ENCODE measurements at places on chromosomes 3 and 15.

DNA sequence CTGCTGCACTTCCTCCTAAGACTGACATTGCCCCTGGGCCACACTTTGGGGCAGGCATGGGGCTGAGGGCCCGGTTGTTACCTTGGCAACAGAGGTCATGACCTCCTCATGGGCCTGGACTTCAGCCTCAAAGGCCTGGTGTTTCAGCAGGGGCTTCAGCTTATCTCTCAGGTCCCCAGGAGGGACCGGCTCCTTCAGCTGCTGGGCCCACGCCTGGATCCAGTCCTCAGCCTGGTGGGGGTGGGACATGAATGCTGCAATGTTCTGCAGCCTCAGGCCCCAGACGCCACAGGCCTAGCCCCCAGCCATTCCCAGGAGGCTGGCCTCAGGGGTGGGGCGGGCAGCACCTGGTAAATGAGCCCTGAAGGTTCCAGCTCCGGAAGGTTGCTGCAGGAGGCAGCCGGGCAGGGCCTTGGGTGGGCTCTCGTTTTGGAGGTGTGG, 27.6 kb downstream of the SPTBN5 start:
- DNase-seq = no peak

GRCh38 chr15:89307046-89307587, 27.5 kb downstream of the POLG start:
- DNase-seq = no peak

- DNase-seq = no peak
Measured at GRCh38 chr3:15903164-15903563, 105.4 kb upstream of the ANKRD28 start.

- DNase-seq = no peak
Measured at GRCh38 chr3:186719945-186720739, 3.0 kb downstream of the KNG1 start.

GRCh38 chr15:90757461-90757860, 40.3 kb downstream of the BLM start:
- DNase-seq = no peak

DNA sequence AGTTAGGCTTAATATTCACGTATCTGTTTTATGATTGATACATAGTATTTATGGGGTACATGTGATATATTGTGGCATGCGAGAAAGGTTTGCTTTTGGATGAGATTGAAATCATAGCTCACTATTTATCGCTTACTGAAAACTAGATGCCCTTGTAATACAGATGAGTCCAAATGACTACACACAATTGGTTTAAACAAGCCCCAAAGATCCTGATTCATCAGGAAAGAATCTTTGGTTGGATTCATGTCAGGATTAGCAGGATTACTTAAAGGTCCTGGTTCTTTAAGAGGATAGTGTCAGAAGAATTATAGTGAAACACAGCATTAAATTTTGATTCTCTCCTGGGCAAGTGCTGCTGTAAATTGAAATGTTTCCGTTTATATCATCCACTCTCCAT, 18.6 kb upstream of the AADAC start:
- no peak for DNase-seq

DNA sequence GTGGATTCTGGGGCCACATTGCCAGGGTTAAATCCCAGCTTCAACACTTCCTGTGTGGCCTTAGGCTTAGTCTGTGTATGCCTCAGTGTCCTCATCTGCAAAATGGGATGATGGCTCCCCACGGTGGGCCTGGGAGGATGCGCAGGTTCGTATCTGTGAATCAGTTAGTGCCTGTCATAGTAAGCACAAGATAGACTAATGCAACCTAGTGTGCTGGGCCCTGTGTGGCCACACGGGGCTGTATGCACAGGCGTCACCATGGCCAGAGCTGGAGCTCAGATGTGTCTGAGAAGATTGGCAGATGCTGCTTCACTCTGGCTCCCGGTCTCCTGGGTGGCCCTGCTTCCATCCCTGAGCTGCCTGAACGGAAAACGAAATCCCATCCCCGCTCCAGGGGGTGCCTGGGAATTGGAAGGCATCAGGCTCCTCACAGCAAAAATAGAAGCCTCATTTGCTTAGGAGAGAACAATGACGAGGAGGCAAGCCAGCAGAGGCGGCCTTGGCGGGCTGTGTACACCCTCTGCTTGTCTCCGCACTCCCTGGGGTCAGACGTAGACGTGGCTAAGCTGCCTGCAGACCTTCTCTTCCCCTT, 103.6 kb downstream of the APBA2 start:
- no peak for DNase-seq

- no peak for DNase-seq
Measured at GRCh38 chr15:89326316-89326715, 8.3 kb downstream of the POLG start.

DNA sequence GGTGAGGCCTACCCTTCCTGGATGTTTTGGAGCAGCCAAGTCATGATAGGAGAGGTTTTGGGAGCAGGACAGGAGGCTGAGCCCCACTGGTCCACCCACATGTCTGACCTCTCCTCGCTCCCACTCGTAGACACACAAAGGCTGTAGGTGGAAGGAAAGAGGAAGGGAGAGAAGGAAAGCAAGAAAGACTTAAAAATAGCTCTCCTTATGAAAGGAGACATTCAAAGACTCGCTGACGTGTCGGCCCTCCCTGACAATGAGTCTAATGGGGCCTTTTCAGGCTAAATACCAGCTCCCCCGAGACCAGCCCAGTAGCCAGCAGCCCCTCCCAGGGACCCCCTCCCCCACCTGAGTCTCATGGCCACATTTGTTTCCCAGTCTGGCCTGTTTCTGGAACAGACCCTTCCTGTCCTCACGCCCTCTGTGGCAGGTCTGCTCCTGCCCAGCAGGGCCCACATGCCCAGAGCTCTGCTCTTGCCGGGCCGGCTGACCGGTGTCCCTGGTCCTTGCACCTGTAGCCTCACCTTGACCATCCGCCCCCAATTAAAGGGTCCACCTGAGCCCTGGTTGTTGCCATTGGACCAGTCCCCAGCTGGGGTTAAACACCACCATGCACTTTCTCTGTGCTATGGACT, 49.3 kb downstream of the FGD5 start:
- no peak for DNase-seq

DNA sequence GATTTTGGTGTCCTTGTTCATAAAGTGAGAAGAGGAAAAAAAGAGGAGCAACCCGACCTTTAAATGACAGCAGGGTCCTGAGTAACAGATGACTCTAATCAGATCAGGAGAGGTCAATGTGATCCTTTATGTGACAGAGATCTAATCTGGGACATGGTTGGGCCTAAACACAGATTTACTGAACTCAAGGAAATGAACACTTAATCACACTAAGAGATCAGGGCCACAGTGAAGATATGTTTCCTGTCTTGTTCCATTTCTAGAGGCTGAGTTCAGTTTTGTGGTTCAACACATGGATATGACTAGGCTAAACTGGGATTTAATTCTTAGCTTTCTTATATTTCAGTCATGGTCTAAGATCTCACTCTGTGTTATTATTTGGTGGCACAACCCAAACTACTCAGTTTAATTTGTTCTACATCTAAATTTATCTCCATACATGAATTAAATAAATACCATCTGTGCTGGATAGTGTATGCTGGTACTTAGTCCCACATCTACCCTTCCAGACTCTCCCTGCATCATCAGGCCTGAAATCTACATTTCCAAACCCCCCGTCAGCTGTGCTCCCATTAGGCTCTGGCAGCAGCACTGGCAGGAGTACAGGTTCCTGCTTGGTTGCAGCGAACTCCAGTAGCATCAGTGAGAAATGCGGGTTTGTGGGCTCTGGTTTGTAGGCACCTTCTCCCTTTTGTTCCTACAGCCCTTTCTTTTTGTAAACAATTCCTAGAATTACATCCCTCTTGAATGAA, 22.6 kb downstream of the SFMBT1 start:
- DNase-seq = no peak

- no peak for DNase-seq
Measured at GRCh38 chr15:39167164-39168058, 413.5 kb upstream of the THBS1 start.

DNA sequence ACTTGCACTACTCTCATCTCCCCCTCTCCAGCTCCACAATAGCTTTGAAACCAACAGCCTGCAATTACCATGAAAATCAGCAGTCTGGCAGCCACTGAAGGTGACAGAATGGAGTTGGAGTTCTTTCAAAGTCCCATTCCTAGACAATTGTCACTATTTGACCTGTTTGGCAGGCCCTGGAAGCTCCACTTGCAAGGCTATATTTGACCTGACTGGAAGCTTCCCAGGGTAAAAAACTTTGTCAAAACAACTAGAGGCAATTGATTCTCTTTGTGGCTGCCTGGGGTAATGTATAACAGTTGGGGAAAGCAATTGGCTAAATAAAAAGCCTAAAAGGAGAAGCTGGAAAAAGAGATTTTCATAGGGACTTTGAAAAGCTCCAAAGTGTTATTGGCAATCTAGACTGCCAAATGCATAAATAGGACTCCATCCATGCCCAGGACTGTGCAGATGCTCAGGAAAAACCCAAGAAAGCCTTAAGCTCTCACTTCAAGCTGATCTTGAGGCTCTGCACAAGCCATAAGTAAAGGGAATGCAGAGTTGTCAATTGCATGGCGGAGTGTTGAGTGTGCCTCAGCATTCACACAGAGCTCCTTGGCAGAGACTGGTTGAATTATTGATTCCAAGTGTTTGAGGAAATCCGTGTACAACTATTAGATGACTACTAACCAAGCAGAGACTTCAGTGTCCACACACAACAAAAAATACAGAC, 18.3 kb downstream of the GREM1 start:
- DNase-seq = no peak

GRCh38 chr3:10485806-10486205, 19.6 kb downstream of the ATP2B2 start:
- no peak for DNase-seq

- no peak for DNase-seq
Measured at GRCh38 chr3:157384491-157384890, 52.2 kb upstream of the PTX3 start.

DNA sequence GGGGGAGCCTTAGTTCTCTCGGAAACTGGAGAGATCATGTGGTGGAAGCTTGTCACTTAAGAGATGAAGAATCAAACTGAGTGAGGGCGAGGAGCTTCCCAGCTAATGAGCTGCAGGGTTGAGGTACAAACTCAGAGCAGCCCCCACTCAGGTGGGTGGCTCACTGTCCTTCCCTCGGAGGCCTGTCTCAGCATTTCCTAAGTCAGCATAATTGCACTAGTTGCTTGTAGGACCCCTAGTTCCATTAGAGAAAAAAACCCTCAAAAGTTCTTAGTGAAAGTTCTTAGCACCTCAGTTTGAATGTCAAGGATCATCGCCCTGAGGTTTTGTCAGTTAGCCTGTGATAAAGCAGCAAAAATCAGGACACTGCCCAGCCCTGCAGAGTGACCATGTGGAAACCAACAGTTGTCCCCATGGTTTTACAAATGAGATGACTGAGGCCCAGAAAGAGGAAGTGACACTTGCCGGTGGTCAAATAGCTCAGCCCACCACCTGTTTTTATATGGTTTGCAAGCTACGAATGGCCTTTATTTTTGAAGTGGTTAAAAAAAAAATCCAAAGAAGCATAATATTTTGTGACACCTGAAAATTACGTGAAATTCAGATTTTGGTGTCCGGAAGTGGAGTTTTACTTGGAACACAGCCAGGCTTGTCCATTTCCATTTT, 11.9 kb downstream of the SMAD6 start:
- DNase-seq = no peak

DNA sequence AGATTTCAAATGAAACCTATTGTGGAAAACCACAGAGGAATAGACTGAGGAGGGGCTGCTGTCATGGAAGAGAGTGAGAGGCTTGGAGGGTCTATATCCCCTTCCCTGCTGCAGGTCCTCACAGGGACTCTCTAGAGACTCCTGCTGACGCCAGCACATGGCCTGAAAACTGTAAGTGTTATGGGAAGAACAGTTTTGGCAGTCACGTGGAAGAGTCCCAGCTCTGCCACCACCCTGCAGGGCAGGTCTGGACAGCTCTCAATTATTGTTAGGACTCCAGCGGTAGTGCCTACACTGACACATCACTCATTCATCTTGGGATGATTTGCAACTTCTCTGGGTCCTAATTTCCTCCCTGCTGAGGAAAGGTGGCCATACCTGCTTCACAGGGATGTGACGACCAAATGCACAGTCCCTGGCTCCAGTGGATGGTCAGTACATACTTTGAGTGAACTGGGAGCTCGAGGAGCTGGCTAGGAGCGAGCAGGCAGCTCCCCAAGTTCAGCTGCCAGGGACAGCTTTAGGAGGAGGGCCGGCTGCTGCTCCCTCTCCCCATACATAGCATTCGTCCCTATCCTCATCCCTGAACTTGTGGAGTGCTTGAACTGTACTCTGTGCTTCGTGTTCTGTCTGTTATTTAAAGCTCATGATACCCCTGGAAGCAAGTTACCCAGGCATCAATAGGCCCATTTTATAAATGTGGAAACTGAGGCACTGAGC, 49.2 kb downstream of the CTXND1 start:
- DNase-seq = no peak

DNA sequence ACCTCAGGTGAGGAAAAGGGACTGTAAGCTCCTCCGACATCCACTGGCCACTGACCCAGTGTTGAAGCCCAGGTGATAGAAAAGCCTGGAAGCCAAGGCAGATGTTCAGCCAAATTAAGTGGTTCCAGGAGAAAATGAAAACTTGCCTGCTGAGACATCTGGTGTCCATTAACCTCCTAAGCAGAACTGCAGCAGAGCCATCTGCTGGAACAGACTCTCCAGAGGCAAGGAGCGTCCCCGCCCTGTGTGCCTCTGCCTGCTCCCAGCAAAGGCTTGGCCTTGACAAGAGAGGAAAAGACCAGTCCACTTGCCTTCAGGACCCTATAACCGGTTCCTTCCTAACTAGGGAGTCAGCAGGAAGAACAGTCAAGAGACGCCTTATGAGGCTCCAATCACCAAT, 48.2 kb downstream of the SRGAP3 start:
- no peak for DNase-seq

- DNase-seq = no peak
Measured at GRCh38 chr3:33826206-33826605, 27.8 kb downstream of the PDCD6IP start.

GRCh38 chr3:24850245-24850644, 355.6 kb upstream of the THRB start:
- DNase-seq = no peak

- no peak for DNase-seq
Measured at GRCh38 chr3:17607905-17608304, 134.5 kb downstream of the TBC1D5 start.

GRCh38 chr3:162141272-162141791, 644.7 kb downstream of the OTOL1 start:
- DNase-seq = no peak

- no peak for DNase-seq
Measured at GRCh38 chr3:142912402-142913172, 23.7 kb upstream of the PCOLCE2 start.

DNA sequence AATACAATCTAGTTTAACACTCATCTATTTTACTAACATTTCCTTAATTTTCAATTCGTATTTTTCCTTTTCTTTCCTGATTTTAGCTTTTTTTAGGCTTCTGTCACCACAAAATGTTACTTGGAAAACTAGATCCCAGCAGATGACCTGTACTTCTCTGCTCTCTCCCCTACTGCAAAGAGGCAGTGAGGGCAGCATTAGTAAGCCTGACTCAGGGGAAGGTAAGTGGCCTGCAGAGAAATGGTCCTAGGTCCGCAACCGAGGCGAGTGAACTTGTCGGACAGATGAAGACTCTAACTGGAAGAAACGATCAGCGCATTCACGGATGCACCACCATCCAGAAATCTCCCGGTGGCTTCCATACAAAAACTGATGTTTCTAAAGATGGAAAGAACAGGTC, 20.4 kb downstream of the TMEM43 start:
- no peak for DNase-seq

Data from stimulated activated CD4-positive, alpha-beta T cell treated with anti-CD3 and anti-CD28 coated beads, TNF-alpha, amount 100 ng/mL, for 4 hours (primary cell).